ENCODE measurements at places on chromosomes 16 and 17.

GRCh38 chr16:9965079-9965478 is 217.1 kb downstream of the GRIN2A start:
- no peak for DNase-seq

- DNase-seq = no peak
Observed at GRCh38 chr16:62066747-62067146, 30.5 kb upstream of the CDH8 start.

- DNase-seq = no peak
Observed at GRCh38 chr17:69704935-69705334, 290.4 kb downstream of the MAP2K6 start.

GRCh38 chr17:46875849-46876352 is 24.5 kb downstream of the WNT9B start:
- no peak for DNase-seq

DNA sequence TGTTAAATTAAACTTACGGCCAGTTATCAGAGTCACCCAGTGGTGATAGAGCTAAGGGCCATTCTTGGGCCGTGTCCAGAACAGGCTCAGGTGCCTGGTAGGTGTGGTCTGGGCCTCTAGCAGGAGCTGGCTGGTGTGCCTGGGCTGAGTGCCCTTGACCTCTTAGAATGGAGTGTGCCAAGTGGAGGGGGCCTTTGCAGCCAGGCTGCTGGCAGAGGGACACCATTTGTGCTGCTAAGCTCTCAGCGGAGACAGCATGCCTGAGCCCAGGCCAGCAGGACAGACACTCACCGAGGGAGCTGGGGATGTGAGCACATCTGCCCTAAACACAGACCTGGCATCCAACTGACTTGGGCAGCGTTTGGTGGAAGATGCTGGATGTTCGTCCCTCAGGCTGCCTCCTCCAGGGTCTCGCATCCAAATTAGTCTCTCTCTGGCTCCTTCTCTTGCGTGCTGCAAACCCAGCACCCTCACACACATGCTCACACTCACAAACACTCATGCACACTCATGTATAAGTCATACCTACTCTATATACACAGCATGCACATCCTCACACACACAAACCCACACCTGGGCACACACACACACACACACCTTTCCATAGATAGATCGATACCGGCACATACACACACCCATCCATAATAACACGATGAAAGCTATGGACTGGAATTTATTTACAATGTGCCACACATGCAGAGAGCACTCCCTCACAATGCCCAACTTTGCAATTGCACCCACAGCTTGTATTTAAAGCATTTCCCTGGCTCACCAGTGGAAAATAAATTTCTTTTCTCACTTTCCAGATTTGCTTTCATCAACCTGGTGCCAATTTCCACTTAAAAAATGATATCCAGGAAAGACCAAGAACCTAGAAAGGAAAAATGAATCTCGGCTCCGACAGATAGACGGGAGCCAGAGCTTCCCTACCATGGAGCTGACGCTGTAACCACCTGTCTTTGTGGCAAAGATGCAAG is 33.6 kb upstream of the CDH5 start:
- no peak for DNase-seq

GRCh38 chr16:73000020-73000906 is 47.7 kb downstream of the ZFHX3 start:
- no peak for DNase-seq

DNA sequence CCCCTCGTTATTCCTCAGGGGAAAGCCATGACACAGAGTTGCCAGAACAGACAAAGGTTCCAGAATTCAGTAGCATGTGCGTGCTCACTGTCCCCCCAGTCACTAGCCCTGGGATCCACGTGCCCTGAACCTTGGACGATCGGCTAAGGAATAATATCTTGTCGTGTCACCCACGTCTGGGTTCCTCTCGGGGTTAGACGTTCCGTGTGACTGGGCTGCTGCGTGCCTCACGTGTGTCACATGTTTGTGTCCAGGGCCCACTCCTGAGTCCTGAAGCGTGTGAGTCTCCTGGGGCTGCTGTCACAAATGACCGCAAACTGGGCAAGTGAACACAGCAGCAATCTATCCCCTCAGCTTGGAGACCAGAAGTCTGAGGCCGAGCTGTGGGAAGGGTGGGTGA is 12.4 kb upstream of the ZNF469 start:
- no peak for DNase-seq

DNA sequence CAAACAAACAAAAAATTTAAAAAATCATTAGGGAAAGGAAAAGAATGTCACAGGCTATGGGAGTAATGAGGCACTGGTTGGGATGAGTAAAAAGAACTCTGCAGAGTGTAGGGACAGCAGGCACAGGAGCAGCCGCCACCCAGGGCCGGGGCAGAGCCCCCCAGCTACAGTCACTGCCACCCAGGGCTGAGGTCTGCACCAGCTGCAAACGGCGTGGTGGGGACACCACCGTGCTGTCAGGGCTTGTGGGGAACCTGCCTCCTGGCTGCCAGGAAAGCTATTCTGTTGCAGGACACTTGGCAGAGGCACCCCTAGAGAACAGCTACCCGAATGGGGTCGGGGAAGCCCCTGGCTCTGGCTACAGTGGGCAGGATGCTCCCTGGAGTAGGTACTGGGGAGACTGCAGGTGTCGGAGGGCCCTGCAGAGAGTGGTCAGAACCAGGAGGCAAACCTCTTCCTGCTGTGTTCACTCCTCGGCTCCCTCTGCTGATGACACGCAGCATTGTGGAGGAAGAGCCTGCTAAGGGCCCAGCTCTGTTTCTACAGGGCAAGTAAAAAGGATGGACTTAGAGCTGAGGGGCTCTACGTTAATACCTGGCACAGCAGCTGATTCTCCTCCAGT is 32.3 kb upstream of the CAPN15 start:
- no peak for DNase-seq

GRCh38 chr16:54921206-54921824 is 9.3 kb upstream of the IRX5 start:
- DNase-seq = no peak

DNA sequence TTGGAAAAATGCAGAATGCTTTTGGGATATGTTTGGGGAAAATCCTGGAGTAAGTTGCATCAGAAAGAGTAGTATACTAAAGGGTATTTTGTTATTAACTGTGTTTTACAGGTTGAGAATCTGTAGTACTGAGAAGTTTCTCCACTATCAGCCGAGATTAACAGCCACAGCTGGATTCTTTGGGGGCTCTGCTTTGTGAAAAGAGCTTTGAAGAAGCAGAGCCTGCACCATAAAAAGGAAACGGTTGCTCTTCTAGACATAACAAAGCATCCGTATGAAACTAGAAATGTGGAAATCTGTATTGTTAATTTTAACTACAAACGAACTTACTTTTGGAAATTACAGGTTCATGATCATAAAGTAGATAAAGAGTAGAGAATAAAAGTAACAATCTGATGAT is 5.3 kb downstream of the NLK start:
- no peak for DNase-seq

GRCh38 chr17:16906680-16907079 is 65.2 kb downstream of the TNFRSF13B start:
- no peak for DNase-seq

DNA sequence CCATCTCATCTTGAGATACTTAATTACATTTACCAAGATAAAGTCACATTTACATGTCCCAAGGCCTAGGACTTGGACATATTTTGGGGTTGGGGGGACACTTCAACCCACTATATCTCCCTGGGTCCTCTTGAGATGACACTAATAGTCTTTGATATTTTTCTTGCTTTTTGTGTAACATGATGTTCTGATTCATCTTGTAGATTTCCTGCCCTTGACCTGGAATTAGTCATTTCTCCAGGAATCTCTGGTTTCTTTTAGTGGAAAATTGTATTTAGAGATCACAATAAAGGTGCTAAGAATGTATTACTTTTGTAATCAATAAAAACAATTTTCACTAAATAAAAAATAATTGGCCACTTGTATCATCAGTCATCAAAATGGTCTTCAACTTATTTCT is 157.3 kb downstream of the VPS53 start:
- no peak for DNase-seq

DNA sequence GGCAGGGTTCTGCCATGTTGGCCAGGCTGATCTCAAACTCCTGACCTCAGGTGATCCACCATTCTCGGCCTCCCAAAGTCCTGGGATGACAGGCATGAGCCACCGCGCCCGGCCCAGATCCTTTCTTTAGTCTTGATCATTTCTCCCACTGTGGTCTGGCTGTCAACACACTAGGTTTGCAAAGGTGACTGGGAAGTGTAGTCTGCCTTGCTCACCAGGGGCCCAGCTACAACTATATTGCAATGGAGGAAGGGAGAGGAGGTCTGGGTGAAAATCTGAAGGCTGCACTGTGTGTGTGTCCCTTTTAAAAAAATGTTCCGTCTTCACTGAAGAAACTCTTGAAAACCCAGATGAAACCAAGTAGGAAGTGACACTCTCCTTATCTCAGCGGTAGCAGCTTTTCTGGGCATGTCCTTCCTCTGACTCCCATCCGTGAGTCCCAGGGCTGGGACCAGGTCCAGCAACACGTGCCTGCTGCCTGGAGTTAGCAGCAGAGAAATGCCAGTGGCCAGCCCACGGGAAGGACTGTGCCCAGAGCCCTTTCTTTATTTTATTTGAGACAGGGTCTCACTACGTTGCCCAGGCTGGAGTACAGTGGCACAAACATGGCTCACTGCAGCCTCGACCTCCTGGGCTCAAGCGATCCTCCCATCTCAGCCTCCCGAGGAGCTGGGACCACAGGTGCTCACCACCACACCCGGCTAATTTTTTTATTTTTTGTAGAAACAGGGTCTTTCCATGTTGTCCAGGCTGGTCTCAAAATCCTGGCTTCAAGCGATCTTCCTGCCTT is 17.8 kb upstream of the KIF19 start:
- DNase-seq = no peak

DNA sequence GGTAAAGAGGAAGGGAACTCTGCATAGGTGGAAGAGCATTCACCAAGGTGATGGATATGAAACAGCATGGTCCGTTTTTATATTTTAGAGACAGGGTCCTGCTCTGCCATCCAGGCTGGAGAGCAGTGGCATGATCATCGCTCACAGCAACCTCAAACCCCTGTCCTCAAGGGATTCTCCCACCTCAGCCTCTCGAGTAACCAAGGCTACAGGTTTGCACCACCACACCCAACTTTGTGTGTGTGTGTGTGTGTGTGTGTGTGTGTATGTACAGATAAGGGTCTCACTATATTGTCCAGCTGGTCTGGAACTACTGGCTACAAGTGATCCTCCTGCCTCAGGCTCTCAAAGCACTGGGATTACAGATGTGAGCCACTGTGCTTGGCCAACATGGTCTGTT is 77.5 kb upstream of the NACA2 start:
- DNase-seq = no peak

- DNase-seq = no peak
Observed at GRCh38 chr17:49241040-49241439, 10.5 kb upstream of the PHOSPHO1 start.

DNA sequence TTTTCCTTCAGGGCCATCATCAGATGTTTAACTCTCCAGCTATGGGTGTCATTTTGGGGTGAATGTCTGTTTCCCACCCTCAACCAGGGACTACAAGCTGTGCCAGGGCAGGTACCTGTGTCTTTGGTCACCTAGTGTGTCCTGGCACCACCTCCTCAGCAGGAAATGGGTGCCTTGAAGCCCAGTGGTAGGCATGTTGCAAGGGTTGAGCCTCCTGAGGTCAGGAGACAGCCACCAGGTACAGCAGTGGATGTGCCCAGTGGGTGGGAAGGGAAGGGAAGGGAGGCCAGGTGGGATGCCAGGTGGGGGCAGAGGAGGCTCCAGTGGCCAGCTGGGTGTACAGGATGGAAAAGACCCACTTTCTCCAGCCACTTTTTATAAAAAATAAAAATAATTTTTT is 25.5 kb upstream of the ADORA2B start:
- DNase-seq = no peak

- no peak for DNase-seq
Observed at GRCh38 chr17:31525801-31526549, 134.5 kb downstream of the RAB11FIP4 start.

GRCh38 chr16:70254180-70254964 is 2.6 kb upstream of the EXOSC6 start:
- no peak for DNase-seq

GRCh38 chr17:3993493-3994220 is 29.4 kb upstream of the ATP2A3 start:
- no peak for DNase-seq

GRCh38 chr17:81165246-81166032 is at the start of gene PVALEF:
Gene PVALEF (plus strand): TSS chr17:81165507. CDS start chr17:81181227, 15,720 bp downstream.
- no peak for DNase-seq

DNA sequence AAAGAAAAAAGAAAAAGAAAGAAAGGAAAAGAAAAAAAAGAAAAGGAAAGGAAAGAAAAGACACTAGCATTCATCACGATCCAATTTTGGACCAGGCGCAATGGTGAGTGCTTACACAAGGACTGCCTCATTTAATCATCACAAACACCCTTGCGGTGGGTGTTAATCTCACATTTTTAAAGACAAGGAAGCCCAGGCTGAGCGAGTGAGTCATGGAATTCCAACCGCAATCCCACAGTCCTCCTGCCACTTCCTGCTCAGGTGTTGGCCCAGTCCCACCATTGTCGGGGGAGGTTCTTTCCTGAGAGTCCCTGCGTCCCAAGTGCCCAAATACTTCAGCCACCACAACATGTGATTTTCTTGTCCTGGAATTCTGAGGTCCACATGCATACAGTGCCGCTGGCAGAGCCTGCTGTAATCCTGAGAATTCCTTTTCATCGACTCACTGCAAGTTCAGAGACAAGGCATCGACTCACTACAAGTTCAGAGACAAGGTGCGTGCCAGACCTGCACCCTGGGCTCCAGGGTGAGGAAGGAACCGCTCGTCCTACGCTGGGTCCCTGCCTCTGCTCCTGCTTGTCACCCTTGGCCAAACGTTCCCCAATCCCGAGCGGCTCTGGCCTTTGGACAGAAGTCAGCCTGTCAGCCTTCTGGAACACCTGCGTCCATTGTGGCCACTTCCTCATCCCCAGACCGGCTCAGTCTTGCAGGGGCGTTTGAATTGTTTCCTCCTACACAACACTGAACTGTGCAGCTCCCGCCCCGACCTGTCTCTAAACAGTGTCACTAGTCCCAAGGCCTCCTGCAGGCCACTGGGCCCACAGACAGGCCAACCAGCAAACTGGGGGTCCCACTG is 5.8 kb downstream of the ZG16B start:
- DNase-seq = no peak

DNA sequence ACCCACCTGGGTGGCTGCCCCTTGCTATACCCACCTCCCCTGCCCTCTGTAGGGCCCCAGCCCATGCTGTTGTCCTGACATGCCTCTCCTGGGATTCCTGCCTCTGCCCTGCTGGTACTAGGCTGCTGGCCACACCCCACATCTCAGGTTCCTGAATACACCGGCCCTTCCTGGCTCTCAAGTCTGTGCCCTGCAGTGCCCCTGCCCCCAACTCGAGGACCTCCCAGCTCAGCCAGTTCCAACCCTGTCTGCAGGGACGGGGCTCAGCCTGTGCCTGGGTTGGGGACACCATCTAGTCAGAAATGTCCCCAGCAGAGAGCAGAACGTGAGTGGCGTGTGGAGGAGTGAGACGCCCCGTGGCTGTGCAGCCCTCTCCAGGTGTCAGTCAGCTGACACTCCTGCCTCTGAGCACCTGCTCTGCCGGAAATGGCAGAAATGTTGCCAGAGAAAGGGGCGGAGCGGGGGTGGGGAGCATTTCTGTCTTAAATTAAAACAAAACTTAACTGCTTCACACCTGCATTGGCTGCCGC is 28.7 kb downstream of the ACSF3 start:
- DNase-seq = peak; percentile 16

- DNase-seq = no peak
Observed at GRCh38 chr16:23771027-23771426, 16.2 kb downstream of the CHP2 start.
